ENCODE measurements at places on chromosomes 4 and X.

DNA sequence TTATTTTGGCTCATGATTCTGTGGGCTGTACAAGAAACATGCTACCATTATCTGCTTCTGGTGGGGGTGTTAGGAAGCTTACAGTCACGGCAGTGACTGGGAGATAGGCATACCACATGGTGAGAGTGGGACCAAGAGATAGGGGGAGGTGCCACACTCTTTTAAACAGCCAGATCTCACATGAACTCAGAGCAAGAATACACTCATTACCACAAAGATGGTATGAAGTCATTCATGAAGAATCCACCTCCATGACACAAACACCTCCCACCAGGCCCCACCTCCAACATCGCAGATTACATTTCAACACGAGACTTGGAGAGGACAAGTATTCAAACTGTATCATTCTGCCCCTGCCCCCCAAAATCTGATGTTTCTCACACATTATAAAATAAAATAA is 2396.7 kb downstream of the PCDH7 start:
- no peak for DNase-seq

DNA sequence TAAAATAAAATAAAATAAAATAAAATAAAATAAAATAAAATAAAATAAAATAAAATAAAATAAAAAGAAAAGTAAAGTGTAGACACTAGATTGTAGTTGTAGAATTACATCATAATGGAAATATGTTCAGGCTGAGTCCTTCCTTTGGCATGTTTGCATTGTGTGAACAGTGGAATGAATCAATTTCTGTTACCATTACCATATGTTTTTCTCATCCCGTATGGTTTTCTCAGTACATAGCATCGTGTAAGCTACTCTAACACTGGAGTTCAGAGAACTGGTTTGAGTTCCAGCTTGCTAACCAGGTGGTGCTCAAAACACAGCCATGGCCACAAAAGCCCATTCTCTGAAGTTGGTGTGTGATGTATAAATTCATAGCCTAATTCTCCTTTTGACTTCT is 45.9 kb downstream of the USP11 start:
- DNase-seq = no peak

GRCh38 chr4:19214591-19215186 is 1037.0 kb upstream of the SLIT2 start:
- DNase-seq = no peak

DNA sequence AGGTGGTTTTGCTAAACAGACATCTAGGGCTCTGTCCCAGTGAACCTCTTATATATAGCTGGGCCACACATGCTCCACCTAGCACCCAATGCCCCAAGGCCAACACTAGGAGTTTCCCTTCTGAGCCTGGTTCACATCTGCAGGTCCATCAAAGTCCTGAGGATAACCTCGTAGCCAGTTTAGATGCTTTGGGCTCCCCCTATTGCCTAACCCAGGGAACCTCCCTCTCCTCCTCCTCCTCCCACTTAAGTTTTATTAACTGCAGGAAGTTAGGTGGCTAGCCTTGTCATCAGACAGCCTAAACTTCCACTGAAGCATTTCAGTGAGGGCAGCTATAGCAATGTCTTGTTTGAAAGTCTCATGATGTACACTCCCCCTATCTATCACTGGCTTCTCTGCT is 88.0 kb downstream of the GUCY2F start:
- DNase-seq = no peak

DNA sequence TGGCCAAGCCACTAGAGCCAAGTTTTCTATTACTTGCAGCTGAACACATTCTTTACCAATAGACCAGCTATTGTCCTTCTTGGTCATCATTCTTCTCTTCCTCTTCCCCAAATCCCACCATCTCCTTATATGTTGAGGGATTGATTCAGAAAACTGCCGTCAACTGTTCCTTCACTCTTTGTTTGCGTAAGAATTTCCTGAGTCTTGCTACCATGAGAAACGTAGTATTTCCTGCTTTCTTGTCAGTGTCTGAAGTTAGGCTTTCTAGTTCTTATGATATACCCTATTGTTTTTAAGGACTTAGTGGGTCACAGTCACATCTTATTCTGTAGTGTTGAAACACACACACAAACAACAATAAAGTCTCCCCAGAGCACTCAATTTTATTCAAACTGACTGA is 20.1 kb downstream of the IGFBP7 start:
- no peak for DNase-seq

DNA sequence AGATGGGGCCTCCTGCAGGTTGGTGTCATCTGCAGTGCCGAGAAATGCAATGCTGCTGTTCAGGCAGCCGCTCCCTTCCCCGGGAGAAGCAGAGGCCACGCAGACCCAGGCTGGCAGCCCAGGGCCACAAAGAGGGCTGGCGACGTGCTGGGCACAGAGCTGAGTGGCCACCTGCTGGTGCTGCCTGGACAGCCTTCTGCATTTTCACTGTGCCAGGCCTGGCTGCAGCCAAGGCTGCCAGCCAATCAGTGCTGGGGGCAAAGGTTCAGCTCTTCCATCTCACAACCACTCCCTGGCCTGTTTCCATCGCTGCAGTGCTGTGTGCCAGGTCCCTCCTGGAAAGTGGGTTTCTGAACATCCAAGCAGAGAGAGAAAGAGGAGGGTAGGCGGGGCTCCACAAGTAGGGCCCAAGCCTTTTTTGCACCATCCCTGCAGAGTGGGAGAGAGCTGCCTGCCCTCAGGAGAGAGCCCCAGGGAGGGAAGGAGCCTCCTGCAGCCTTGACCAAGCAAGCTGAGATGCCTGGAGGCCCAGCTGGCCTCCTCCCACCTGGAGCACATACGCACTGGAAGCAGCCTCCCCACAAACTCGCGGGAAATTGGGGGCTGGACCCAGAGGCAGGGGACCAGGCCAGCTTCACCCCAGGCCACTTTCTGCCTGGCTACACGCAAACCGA is 20.1 kb downstream of the ADRA2C start:
- DNase-seq = no peak

- DNase-seq = no peak
Observed at GRCh38 chrX:9912351-9913145, 54.6 kb upstream of the CLDN34 start.

DNA sequence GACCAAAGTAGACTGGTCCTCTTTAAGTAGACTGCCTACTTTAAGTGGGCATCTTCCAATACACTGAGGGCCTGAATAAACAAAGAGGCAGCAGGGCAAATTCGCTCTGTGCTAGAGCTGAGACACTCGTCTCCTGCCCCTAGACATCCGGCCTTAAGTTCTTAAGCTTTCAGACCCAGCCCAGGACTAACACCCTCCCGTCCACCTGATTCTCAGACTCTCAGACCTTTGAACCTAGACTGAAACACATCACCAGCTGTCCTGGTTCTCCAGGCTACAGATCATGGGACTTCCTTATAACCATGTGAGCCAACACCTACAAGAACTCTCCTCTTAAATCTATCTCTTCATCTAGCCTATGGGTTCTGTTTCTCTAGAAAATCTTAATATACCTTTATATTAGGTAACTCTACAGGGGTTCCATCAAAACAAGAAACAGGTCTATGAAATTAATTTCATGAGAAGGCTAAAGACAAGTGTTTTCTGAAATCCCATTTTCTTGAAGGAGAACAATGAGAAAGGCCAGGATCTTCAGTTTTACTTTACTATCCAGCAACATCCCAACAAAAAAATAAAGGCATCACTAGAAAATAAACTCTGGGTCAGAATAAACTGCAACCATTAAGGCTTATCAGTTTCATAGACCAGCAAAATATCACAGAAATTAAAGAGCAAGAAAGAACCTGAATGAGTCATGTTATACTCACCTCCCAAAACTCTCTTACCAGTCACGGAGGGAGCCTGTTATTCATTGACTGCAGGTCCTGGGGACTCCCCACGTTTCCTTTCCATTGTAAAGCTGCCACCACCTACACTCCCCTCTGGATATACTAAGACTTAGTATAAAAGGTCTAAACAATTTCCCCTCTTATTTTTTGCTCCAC is 14.8 kb downstream of the ADGRA3 start:
- no peak for DNase-seq

- no peak for DNase-seq
Observed at GRCh38 chrX:69321006-69321655, 155.9 kb upstream of the PJA1 start.

DNA sequence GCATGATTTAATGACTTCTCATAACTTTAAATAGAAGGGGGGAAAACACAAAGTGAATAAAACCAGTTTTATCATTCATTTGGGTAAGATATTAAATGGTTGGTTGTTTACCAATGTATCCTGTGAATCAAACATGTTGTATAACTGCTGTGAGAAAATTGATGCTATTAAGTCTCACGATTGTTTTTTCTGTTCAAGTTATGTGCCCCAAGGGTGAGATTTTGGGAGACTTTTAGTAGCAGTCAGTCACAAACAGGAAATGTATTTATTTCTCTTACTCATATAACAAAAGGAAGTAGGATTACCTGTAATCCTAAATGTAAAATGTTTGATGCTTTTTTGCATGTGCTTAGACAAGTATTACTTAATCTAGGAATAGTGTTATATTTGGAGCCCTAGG is 39.2 kb downstream of the MTHFD2L start:
- no peak for DNase-seq

GRCh38 chr4:19823781-19824180 is 427.9 kb upstream of the SLIT2 start:
- no peak for DNase-seq

DNA sequence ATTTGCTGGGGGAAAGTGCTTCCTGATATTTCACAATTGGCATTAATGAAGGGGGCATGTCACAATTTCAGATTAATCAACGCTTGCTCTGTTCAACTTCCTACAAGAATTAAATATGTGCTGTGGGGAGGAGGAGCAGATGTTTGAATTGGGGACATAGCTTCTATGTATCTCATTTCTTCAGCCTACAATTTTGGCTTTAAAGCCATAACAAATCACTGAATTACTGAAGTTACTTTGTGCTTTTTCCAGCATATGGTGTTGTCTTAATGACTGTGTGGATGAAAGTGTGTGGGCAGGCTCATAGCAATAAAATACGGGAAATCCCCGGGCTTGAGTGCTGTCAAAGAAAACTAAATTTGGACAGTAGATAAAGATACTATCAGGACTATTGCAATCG is 813 bp downstream of the TLR7 start:
- DNase-seq = no peak

- DNase-seq = no peak
Observed at GRCh38 chr4:77235289-77235854, 78.4 kb downstream of the CCNG2 start.

- no peak for DNase-seq
Observed at GRCh38 chr4:3342182-3342854, 49.5 kb downstream of the RGS12 start.

DNA sequence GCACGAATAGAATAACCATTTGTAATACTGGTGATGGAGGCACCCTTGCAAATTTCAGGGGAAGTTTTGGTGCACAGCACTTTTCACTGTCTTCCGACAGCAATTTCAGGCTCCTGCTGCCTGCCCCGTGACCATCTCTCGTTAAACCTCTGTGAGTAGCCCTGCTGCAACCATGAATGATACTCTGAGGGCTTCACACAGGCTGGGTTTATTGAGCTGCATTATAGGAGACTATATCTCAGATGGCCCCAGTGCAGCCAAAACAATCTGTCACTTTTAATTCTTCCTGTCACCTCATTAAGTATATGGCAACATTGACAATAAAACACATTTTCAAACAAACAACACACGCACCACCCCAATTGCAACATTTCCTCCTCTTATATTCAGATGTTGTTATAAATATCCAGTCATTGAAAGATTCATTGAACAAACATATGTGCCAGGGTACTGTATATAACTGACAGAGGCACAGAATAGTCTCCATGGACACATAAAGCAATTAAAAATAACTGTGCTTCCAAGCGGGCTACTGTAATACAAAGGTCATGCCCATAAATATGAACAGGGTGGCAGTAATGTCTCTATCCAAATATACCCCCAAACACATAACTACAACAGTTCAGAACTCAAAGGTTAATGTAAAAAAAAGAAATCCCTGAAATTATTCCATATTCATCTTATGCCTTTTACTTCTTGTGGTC is 477.0 kb downstream of the GBA3 start:
- no peak for DNase-seq

- no peak for DNase-seq
Observed at GRCh38 chrX:853304-853703, 222.7 kb downstream of the SHOX start.

- DNase-seq = no peak
Observed at GRCh38 chr4:103046416-103047290, 27.1 kb upstream of the SLC9B1 start.

DNA sequence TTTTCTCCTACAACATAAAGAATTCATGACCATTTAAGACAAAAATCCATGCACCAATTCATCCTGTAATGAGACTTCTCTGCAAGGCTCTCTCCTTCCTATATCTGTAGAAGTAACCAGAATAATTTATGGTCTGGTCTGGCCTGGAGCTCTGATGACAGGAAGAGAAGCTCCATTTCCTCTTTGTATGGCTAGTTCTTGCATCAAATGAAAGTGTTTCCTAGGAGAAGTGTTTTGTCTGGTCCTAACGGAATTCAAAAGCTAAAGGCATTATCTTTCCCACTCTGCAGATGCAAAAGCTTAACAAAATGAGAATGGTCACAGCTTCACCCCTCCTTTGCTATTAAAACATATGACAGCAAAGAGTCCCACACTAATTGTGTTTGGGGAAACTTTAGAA is 55.1 kb downstream of the SPATA18 start:
- no peak for DNase-seq

DNA sequence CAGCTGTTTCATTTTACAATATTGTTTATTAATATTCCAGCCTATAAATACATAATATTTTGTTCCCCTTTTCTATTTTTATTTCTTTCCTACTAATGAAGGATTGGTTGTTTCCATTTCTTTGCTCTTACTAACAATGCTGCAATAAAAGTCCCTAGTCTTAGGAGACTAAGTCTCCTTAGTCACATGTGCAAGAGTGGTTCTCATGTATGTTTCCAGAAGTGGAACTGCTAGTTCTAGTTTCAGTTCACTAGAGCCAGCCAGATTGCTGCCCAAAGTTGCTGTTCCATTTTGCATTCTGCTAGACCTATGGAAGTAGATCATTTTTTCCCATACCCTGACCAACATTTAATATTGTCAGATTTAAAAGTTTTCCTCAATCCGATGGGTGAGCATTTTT is 44.3 kb downstream of the CNGA1 start:
- DNase-seq = no peak

DNA sequence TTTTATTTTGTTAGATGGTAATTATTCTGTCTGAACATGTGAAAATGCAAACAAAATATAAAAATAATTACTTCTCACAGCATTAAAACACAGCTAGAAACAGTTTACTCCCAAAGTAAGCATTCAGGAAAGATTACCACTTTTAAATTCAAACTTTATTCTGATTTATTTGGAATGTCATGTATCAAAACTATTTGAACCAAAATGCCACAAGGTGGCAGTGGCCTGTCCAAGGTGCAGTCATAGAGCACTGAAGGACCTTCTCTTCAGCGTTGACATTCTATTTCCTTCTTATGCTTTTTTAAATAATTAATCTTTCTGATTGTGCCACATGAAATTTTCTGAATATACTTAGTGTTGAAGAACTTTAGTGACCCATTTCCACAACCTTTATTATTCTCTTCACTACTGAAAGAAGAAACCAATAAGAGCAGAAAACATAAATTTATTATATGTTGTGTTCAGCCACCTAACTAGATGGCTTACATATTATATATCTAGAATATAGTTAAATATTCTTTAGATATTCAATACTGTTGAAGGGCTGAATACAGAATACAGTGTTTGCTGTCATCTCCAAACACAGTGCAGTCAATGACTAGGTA is 283.6 kb downstream of the CFAP299 start:
- DNase-seq = no peak

GRCh38 chrX:18010253-18010652 is 149.2 kb upstream of the RAI2 start:
- no peak for DNase-seq

All from stimulated activated CD4-positive, alpha-beta T cell treated with anti-CD3 and anti-CD28 coated beads, TNF-alpha, amount 100 ng/mL, for 1 hour (primary cell).